ENCODE measurements at places on chromosomes 4 and X.

GRCh38 chr4:23720556-23720955, 169.3 kb downstream of the PPARGC1A start:
- no peak for DNase-seq

DNA sequence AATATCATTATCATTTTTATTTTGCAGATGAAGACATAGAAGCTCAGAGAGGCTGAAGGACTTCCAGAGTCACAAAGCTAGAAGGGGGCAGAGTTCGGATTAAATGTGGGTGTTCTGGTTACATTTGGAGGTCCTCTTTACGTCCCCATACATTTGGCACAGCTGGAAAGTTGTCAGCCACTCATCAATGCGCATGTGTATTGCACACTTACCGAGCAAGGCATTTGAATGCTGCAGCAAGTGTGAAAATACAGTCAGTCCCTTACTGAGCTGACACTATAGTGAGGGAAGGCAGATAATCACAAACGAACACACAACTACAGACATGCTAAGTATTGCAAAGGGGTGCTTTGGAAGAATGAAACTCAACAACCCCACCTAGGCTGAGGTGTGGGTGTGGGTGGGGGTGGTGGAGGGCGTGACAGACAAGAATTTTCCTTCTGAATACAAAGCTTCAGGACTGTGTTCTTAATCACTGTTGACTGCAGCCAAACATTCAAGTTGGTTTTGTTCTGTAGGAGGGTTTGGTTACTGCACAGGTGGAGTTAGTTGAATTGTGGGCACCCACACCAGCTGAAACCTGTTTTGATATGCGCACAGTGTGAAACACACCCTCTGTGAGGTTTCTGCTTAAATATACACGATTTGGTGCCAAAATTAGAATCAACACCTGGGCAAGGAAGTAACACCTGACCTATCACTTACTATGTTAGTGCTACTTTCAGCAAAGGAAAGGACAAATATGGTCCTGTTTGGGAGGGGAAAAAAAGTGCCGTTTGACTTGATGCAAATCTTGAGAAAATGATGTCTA, 72.4 kb downstream of the COQ2 start:
- DNase-seq, result no peak

DNA sequence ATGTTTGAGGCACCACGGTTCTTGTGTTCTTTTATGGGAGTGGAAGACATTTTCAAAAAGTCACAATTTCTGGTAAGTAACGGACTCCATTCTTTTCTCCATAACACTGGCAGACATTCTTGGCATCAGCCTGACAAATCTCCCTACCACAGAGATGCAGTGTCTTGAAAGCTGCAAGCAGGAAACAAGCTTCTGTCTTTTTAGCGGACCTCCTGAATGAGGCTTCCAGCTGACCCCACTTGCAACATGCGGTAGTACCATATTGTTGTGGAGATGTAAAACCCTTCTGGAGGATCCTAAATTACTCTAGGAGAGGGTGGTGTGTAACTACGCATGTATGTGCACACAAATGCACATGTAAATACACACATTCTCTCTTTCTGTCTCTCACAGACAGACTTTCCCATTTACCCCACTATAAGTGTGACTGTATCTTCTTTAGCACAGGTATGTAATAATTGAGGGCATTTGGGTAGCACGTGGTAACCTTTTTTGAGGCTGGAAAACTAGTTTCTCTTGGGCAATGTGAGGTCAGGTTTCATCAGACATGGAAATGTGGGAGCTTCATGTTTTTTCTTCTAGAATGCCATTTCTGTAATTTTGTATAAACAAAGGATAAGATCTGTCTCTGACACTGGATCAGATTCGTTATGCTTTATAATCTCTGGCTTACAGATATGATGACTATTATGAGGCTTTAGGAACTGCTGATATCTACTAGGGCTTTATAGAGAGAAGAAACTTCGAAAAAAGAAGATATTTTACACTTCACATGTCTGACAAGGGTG, 130.1 kb downstream of the MGST2 start:
- DNase-seq, result peak; percentile 28

DNA sequence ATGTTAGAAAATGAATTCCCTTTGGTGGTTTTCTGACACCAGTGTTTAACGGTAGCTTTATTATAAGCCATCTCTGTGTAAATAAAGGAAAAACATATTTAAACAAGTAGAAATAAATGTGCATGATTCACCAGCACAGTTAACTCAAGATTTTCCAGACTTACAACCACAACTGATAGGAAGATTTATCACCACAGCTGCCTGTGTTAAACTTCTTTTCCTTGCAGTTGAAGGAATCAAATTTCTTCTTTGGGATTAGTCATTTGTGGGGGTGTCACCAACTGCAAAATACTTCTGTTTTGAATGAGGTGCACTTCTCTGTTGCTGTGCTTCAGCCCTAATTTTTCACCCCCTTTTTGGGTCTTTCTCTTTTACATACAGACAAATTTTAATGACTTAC, 128.1 kb upstream of the STK26 start:
- peak; percentile 26 for DNase-seq

DNA sequence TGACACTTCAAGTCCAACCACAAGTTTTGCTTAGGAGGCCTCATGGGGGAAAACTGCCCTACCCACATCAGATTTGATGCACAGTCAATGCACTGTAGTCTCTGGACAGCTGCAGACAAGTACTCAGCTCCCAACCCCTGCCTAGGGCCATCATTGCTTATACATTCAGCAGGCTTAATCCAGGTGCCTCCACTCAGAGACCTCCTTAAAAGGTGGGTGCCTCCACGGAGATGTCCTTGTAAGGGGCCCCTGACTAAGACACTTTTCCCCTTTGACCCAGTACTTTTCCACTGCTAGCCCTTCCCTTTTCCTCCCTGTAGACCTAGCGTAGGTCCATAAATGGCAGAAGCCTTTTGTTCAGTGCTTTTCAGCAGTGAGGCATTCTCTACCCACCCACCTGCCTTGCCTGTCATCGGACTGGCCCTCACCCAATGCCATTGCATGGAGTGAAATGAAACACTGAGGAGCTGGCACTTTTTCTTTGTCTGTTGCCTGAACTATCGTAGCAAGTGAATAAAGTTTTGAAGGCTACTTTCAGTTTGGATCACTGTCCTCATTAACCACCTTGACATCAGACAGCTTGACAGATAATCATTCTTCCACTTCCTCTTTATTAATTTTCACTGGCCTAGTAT, 23.8 kb upstream of the PLK4 start:
- DNase-seq, result peak; percentile 93

GRCh38 chr4:102868153-102868780, 525 bp upstream of the CISD2 start:
- no peak for DNase-seq

- DNase-seq, result no peak
These were observed 166.4 kb upstream of the PTCHD1 start for GRCh38 chrX:23168291-23168690.

GRCh38 chr4:33751050-33751449, 2493.3 kb downstream of the ARAP2 start:
- DNase-seq, result no peak

- DNase-seq, result no peak
These were observed 173.9 kb downstream of the RTL9 start for GRCh38 chrX:110532581-110532931.

DNA sequence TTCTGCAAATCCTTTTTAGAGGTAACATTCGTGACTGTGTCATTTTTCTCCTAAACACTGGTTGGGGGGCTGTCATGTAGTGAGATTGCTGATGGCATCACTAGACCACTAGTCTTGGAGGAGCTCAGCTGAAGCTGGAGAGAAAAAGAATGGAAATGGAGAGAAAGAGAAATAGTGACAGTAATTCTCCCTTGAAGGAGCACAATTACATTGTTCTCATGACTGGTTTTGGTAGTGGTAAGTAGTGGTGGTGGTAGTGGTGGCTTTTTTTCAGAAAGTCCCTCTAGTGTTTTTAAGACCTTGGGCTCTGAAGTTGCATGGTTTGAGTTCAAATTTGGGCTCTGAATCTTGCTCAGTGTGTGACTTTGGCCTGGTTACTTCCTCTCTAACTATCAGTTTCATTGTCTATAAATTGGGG, 99.8 kb downstream of the LARP7 start:
- no peak for DNase-seq

- no peak for DNase-seq
These were observed 457.4 kb upstream of the TEX13C start for GRCh38 chrX:124862301-124862700.

GRCh38 chr4:38170338-38171169, 210.4 kb downstream of the PTTG2 start:
- DNase-seq, result peak; percentile 8

GRCh38 chrX:125293850-125294780, 25.6 kb upstream of the TEX13C start:
- no peak for DNase-seq

DNA sequence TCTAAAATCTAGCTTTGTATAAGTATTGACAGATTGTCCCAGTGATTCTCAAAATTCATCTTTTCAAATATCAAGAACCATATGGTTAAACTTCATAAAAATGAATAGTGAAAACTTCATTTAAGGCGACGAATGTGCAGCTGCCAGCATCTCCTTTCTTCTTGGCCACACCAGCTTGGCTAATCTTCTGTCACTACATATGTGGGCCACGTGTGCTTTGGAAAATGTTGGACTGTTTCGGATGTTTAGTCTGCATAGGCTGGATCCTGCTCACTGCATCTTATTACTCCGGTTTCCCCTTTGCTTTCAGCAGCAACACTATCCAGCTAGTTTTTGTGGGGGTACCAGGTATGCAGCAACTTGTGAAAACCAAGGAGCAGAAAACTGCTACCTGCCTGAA, 221.9 kb downstream of the BMPR1B start:
- DNase-seq, result peak; percentile 4

- DNase-seq, result no peak
These were observed 233.7 kb downstream of the MGST2 start for GRCh38 chr4:139899346-139899745.

GRCh38 chr4:8267077-8267476, 2.5 kb upstream of the HTRA3 start:
- peak; percentile 89 for DNase-seq

Measured in GM23248 (cell line).